Neural progenitor cell (in vitro differentiated cells): ENCODE measurements at places on chromosomes 2 and 18.

DNA sequence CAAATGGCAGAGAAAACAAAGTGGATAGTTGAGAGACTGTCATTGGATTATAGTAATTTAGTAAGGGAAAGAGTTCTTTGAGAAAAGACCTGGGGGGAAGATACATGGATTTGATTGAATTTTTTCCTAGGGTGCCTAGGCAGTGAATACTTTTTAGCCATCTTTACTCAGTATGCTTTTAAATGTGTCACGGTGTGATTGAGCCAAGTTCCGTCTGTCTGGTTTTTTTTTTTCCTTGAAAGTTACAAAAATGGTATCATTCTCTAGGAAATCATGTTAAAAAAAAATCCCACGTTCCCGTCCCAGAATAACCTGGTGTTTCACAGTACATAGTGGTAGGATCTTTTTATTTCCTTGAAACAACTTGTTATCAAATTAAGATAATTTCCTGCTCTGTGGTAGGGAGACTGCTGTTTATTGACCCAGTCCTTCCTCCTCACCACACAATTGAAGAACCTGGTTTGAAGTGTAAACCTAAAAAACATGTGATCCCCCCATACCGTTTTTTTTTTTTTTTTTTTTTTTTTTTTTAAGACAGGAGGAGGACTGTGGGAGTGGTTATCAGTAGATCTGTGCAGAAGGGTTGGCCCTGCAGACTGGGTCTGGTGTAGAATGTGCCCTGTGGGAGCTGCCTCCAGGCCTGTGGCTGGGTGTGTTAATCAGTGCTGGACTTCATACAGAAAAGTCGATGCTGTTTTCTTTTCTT, 55.1 kb downstream of the DGKD start:
- DNase-seq = no peak

- DNase-seq = no peak
Measured at GRCh38 chr2:78941751-78942150, 83.8 kb upstream of the REG3G start.

GRCh38 chr2:545711-546650, 131.2 kb downstream of the TMEM18 start:
- no peak for DNase-seq

GRCh38 chr2:205034034-205034433, 488.8 kb downstream of the PARD3B start:
- DNase-seq = no peak

- DNase-seq = no peak
Measured at GRCh38 chr2:134189009-134189720, 64.7 kb upstream of the MGAT5 start.
